Stimulated activated naive CD4-positive, alpha-beta T cell treated with Interleukin-2 at 50 U/mL for 16 hours (primary cell): ENCODE measurements at places on chromosomes 1 and 21.

DNA sequence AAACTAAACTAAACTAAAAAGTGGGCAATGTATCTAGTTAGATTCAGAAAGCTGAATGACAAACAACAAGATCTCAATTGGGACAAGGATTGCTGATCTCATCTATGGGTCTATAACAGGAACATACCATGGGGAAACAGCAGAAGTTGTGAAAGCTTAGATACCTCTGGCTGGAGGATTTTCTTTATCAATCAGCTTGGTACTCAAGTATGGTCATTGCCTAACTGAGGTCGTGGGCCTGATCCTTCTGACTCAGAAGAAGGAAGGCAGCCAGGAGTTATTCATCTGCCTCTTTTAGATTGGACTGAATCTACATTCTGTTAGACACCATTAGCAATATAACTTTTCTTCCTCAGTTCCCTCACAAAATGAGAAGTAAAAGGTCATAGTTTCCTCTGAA, 39.7 kb downstream of the DNTTIP2 start:
- DNase-seq = no peak

- DNase-seq = no peak
These were observed 220.3 kb downstream of the URB2 start for GRCh38 chr1:229846351-229846750.

- no peak for DNase-seq
These were observed 6.2 kb upstream of the KCNK2 start for GRCh38 chr1:215076322-215076721.

- DNase-seq = no peak
These were observed 43.1 kb downstream of the ZMYM1 start for GRCh38 chr1:35122311-35122710.

DNA sequence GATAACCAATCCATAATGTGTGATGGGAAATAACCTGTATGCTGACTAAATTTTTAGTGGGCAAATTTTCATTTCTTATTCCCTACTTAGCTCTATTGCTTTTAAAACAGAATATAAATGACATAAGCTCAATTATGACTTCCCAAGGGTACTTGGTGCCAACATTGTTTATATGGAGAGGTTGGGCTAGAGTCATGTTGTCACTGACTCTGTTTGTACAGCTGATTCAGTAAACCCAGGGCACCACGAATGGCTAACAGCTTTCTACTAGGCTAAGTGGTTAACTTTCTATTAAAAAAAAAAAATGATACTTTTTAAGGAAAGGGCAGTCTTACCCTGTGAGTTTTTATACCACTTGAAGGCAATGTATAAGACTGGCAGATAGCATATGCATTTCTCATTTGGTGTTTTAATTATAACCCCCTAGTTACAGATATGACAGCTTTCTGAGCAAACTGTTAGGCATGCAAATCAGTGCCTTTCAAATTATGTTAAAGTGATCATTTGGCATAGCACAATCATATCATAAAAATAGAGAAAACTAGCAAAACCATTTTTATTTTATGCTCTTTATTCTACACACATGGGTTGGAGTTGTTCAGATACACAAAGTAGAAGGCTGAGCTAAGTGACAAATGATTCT, 147.1 kb downstream of the DNM3 start:
- no peak for DNase-seq

GRCh38 chr1:8396083-8396785, 78.3 kb downstream of the SLC45A1 start:
- DNase-seq = no peak
